ENCODE measurements at places on chromosomes 6 and 20.

DNA sequence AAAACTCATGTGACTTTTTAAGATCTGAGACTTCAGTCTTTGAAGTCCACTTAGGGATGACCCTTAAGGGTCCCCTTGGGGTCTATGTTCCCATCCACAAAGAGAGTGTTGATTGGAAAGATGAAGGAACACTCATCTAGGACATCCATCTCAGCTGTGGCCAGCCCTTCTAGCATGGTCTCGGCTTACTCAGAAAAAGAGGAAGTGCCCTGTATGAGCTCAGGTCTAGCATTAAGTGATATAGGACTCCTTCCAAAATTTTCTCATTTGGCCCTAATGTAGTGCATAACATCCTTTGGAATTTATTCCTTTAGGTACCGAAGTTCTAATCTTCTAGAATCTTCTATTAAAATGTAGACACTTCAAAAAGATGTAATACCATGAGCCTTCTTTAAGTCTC, 77.4 kb downstream of the NDUFAF5 start:
- no peak for DNase-seq

DNA sequence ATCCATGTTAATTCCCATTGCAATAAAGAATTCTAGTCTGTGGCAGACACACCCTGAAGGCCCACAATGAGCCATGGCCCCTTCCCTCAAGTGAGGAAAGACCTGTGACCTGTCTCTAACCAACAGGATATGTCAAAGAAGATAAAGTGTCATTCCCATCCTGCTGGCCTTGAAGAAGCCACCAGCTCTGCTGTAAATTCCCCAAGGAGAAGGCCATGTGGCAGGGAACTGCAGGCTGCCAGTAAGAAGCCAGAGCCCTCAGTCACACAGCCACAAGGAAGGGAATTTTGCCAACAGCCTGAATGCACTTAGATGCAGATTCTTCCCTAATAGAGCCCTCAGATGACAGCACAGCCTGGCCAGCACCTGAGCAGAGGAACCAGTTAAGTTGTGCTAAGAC, 24.8 kb downstream of the VIP start:
- DNase-seq, result no peak

DNA sequence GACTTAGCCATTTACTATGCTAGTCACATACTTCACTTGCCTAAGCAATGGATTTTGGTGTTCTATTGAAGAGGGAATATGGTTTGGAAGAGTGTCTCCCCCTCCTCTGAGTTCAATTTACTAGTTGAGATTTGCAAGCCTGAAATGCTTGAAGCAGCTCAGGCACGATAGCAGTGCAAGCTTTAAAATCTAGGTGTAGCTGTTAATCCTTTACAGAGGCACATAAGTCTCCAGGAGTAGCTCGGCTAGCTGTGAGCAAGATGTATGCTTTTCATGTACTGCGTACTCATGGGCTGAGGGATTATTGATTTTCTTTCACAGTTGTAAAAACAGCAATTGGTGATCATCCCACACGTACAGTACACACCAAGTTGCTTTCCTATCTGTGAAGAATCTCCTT, 726 bp downstream of the FLRT3 start:
- DNase-seq, result no peak

- no peak for DNase-seq
Observed at GRCh38 chr6:63663147-63663955, 27.7 kb downstream of the PHF3 start.

GRCh38 chr20:56974499-56975250, 291.8 kb downstream of the BMP7 start:
- no peak for DNase-seq

- DNase-seq, result no peak
Observed at GRCh38 chr6:133584823-133585222, 304.1 kb upstream of the TCF21 start.

DNA sequence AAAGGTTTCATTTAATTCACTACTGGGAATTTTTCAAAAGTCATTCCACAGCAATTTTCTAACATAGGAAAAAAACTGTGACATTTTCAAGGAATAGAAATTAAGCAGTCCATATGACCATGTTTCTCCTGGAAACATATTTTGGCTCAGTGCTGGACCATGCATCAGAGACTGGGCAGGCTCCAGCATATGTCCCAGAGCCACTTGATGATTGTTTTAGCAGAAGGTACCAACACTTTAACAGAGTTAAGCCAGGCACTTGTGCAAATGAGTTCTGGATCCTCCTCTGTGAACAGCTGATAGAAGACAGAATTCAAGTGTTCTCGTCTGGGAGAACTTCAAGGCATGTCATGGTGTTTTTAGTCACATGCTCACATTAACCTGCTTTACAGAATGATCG, 516.3 kb downstream of the COL12A1 start:
- DNase-seq, result no peak

GRCh38 chr6:131958542-131959470, 7.6 kb upstream of the CCN2 start:
- DNase-seq, result no peak

DNA sequence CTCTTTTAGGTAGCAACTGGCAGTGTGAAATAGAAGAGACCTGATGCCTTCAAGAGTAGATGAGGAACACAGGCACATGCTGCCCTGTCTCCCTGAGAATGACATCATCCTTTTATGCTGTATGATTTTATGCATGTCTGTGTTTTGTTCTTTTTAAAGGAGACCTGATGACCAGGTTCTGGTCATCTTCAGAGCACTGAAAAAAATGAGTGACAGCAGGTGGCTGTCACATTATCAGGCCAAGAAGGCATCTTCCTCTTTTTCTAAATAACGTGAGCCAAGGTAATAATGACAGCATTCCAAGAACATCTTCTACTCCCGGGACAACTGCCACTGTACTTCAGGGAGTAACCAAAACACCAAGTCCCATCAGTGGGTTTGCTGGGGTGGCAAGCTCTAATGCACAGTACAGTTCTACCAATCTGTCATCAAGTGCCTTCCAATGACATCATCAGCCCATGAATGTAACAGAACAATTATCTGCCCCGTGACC, 28.9 kb downstream of the CNKSR3 start:
- DNase-seq, result no peak

- no peak for DNase-seq
Observed at GRCh38 chr20:42790111-42790510, 399.6 kb downstream of the PTPRT start.

DNA sequence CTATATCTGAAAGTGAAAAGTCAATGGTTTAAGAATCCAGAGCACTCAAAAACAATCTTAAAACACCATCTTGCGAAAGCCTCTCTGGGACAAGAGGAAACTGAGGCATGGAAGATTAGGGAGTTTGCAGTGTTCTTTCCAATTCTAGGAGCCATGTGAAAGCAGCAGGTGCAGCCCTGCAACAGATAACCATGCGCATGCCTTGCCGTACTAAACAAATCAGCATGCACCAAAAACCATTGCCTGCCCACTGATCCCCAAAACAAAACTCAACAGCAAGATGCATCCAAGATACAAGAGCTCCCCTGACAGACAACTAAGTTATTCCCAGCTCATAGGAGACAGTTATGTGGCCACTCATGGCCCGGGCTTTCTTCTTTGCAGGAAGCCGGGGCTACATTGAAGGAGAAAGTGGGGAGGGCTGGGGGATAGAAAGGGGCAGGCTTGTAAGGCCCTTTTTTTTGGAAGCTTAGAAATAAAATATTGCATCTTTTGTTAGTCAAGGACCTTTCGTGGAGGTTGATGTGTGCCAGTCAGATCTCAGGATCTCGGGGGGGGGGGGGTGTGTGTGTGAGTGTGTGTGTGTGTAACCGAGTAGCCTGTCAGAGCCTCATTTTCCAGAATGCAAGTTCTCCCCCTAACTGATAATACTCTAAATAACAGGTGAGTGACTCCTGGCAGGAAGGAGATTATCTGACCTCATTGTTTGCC, 178.4 kb downstream of the MBOAT1 start:
- no peak for DNase-seq

DNA sequence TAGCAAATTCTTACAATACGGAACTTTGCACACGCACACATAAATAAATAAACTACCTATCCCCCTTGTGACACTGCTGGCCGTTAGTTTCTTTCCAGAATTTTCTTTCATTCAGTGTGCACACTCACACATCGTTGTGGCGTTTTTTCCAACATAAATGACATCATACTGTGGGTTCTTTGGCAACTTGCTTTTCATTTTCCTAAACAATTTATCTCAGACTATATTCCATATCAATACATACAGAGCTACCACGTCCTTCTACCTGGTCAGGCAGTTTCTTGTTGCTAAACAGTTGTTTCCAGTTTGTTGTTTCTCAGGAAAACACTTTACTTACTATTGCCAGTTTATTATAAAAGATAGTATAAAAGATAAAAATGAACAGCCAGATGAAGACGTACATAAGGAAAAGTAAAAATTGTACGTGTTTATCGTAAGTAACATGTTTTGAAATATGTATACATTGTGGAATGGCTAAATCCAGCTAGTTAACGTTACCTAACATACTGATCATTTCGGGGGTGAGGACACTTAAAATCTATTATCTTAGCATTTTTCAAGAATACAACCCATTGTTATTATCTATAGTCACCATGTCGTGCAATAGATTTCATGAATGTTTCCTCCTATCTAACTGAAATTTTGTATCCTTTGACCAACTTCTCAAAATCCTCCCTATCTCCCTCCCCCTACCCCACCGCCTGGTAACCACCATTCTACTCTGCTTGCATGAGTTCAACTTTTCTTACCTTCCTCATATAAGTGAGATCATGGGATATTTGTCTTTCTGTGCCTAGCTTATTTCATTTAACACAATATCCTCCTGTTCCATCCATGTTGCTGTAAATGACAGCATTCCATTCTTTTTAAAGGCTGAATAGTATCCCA, 1.2 kb upstream of the TP53RK start:
- no peak for DNase-seq

GRCh38 chr20:57462781-57463180, 62.2 kb downstream of the CTCFL start:
- DNase-seq, result no peak

DNA sequence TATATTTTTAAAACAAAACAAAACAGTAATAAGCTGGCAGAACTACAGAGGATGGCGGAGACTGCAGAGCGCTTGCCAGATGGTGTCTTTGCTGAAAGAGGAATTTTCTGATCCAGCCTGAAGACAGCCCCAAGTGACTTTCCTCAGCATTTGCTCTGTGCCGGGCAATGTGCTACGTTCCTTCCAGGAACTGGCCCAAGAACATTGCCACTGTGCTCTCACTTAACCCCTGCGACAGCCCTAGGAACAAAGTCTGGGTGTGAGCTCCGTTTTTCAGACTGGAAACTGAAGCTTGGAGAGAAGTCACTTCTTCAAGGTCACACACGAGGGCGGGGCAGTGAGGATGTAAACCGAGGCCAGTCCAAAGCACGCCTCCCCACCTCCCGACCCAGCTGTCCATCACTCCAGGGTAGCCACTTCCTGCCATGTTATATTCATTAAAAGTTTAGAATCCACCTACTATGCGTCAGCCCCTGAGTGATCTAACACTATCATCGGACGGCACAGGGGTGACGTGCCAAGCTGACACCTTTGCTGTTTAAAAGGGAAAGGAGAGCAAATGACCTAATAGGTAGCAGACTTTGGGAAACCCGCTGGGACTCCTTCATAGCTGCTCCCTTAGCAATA, 22.3 kb upstream of the BMP7 start:
- no peak for DNase-seq

DNA sequence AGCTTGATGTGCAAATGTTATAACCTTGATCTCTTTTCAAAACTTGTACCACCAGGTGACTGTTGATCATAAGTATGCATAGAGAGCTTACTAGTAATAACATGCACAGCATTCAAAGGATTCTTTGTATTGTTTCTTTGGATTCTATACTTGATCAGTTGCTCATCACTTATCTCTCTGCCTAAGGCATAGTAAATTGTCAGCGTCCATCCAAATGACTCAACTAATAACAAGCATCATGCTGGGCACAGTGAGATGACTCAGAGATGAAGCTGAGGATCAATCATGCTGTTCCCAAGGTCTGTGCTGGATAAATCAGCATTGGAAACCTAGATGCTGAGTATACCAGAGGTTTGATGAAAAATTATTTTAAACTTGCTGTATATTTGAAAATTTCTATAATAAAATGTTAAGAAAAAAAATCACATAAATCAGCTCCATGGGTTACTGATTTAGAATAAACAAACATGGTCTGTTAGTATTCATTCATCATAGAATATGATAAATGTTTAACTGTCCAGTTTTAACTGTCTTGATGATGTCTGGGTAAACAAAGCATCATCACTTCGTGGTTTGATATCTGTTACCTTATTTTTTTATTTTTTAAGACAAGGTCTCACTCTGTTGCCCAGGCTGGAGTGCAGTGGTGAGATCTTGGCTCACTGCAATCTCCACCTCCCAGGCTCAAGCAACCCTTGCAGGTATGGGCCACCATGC, 45.6 kb upstream of the SGK1 start:
- no peak for DNase-seq

DNA sequence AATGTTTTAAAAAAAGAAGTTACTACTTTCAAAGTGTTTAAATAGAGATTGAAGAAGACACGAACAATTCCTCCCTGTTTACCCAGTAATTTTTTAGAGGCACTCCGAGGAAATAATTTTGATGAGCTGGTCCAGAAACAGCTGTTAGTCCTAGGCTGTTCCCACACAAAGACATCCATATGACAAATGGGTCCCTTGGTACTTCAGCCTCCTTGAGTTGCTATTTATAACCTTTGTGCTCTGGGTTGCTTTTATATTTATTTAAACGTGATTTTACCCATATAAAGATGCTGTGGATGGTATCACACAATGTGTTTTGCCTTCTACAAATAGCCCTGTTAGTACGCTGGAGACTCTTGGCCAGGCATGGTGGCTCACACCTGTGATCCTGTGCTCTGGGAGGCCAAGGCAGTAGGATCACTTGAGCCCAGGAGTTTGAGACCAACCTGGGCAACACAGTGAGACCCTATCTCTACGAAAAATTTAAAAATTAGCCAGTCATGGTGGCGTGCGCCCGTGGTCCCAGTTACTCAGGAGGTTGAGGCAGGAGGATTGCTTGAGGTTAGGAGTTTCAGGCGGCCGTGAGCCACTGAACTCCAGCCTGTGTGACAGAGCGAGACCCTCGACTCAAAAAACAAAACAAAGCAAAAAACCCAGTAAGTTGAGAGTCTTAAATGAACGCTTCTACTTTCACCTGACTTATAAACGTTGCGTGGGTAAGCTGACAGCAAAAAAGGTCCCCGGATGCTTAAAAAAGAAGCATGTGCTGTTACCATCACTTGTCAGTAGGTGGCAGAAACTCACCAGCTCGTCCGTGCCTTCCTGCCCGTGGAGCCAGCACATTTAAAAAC, 56.9 kb upstream of the ARMH2 start:
- peak; percentile 34 for DNase-seq

- DNase-seq, result no peak
Observed at GRCh38 chr20:48338717-48339116, 489.1 kb downstream of the PREX1 start.

GRCh38 chr6:74782346-74782745, 423.5 kb downstream of the COL12A1 start:
- DNase-seq, result no peak

Measured in stimulated activated CD8-positive, alpha-beta memory T cell treated with anti-CD3 and anti-CD28 coated beads, Interleukin-2, amount 100 ng/mL, for 1 hour (primary cell).